ENCODE measurements at places on chromosomes 6 and 20.

DNA sequence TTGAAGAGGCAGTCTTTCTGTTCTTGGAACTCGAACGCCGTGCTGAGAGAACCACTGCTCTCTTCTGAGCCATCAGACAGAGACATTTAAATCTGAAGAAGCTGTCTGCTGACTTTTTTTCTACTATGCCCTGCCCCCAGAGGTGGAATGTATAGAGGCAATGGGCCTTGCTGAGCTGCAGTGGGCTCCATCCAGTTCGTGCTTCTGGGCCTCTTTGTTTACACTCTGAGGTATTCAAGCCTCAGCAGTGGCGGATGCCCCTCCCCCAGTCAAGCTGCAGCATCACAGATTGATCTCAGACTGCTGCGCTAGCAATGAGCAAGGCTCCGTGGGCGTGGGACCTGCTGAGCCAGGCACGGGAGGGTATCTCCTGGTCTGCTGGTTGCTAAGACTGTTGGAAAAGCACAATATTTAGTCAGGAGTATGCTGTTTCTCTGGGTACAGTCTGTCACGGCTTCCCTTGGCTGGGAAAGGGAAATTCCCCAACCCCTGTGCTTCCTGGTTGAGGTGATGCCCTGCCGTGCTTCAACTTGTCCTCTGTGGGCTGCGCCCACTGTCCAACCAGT lies 526.8 kb downstream of the CD109 start:
- no peak for DNase-seq

DNA sequence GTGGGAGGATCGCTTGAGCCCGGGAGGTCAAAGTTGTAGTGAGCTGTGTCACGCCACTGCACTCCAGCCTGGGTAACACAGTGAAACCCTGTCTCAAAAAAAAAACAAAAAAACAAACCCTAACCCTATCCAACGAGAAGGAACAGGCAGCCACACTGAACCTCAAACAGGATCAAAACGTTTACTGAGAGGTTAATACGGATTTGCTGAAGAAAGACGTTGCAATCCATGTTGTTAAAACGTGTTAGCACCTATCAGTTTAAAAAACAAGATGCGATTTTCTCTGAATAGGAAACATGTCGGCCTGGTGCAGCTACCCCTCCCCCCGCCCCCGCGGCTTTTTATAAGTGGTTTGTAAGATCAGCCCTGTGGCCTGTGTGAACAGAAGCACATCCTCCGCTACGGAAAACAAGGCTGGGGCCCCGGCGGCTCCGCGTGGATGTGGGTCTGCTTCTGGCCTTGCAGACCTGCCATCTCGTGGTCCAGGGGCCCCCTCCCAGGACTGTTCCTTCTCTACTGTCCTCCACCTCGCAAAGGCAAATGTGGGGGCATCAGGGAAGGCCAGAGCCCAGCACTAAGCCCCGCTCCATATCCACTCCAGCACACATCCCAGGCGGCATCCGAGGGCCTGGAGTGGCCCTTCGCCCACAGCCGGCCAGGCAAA lies 11.4 kb downstream of the SLC2A4RG start:
- DNase-seq: no peak

GRCh38 chr6:154956771-154957522 lies 38.2 kb upstream of the TIAM2 start:
- DNase-seq: no peak

- no peak for DNase-seq
Measured at GRCh38 chr20:13681248-13682125, 42.8 kb upstream of the TASP1 start.

- DNase-seq: no peak
Measured at GRCh38 chr6:73471686-73472290, 10.3 kb downstream of the MTO1 start.

DNA sequence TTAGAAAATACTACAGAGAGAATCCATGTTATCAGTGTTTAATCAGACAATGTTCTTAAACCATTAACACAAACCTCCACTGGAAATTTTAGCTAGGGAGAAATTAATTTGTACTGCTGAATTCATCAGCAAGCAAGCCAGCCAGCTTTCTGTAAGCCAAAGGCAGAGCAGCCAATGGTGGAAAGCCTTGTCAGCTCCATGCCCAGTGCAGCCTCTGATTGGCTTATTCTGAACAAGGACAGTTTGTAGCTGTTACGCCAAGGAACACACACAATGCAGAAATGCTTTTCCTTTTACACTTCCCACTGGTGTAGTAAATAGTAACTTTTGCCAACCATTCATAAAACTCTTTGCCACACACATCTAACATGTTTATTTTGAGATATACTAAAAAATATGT lies 265.0 kb downstream of the TENT5A start:
- no peak for DNase-seq

GRCh38 chr6:85684133-85684808 lies 41.6 kb upstream of the SYNCRIP start:
- DNase-seq: no peak

- no peak for DNase-seq
Measured at GRCh38 chr6:7691021-7691420, 34.9 kb upstream of the BMP6 start.

DNA sequence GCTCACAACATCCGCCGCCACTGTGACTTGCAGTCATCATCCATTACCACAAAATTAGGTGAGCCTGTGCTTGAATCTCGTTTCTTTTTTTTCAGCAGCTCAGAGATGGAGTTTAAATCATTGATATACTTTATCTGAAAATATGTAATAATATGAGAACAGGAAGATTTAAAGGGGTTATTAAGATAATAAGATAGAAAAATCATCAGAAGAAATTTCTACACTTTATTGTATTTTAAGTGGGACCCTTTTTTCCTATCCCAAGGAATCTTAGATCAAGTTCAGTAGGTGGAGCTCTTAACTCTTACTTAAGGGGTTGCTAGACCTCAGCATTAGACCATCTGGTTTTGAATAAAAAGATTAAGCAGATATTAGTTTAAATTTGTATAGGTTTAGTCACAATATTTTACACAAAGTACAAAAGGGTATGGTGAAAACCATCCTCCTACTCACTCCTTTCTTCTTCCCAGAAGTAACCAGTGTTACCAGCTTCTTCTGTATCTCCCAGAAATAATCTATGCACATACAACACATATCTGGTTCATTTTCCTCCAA lies 9.4 kb upstream of the NCOA7 start:
- no peak for DNase-seq

DNA sequence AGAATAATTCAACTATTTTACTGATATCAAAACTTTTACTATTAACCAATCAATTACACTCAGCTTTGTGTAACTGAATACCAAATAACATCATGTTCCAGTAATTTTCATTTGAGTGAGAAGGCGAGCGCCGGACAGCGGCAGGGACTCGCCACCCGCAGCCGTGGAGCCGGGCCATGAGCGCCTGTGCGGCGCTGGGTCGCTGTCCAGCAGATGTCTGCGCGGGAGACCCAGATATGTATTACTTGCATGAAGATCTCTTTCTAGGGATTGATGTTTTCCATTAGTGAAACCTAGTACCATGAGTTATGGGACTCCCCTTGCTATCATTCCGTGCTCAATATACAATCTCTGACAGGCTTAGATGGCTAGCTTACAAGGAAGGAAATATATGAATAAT lies 245.1 kb upstream of the PRSS16 start:
- DNase-seq: no peak

DNA sequence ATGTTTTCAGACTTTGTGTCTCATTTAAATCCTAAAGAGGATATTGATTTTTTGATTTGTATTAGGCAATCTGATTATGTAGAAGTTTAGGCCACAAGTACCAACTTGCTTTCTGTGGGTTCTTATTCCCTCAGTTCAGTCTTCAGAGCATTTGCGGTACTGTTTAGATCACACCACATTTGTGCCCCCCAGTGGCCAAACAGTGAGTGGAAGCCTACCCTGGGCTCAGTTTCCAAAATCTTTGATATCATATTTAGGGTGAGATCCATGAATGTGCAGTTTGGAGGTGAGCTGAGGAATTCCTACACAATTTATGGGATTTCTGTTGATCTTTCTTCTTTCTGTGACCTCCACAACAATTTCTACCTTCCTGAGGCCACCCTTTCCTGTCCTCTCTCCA lies 92.3 kb upstream of the FUT9 start:
- no peak for DNase-seq

GRCh38 chr6:37232430-37233017 lies 25.0 kb upstream of the TBC1D22B start:
- no peak for DNase-seq

DNA sequence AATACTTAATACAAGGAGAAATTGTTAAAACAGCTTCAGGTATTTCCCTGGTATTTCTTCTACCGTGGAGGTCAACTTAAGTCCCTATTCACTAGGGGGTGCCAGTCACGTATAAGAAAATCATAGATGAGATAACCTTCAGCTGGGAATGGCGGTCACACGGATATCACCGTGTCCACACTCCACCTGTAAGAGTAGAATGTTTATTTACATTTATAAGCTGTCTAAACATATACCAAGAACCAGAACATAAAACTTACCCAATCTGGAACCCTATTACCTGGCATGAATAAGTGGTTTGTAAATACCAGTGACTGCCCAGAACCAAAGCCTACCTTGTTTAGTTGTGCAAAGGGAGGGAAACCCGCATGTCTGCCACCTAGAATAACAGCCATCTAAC lies 1.9 kb upstream of the ELOVL4 start:
- DNase-seq: no peak

Data from HFF-Myc (cell line).